ENCODE measurements at places on chromosomes 6 and 20.

GRCh38 chr6:37549154-37549553 lies 49.5 kb upstream of the CCDC167 start:
- DNase-seq: no peak

DNA sequence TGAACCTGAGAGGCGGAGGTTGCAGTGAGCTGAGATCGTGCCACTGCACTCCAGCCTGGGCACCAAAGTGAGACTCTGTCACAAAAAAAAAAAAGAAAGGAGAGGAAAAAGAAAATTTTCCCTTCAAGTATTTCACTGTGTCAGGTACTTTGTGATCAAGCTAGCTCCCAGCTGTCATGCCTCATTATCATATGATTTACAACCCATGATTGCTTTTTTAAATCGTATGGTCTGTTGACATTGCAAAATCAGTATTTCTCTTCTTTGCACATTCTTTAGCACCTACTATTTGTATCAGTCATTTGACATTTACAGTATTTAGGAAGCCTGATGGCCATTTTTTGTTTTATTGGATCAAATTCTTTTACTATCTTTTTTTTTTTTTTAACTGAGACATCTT lies 22.4 kb downstream of the SASH1 start:
- no peak for DNase-seq

DNA sequence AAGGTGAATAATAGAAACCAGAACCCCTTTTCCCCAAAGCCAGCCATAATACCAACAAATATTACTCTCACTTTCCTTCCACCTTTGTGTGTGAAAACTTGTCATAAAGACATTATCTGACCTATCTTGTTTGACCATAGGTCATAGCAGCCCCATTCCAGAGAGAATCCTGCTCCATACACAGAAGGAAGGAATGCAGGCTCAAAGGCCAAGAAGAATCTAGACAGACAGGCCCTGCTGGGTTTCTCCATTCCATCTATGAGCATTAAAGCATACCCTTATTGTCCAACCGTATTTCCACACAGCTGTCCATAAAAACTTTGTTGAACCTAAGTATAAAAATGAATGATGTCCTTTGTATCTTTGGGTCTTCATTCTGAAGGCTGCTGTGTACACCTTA lies 40.7 kb upstream of the KCNK5 start:
- no peak for DNase-seq

DNA sequence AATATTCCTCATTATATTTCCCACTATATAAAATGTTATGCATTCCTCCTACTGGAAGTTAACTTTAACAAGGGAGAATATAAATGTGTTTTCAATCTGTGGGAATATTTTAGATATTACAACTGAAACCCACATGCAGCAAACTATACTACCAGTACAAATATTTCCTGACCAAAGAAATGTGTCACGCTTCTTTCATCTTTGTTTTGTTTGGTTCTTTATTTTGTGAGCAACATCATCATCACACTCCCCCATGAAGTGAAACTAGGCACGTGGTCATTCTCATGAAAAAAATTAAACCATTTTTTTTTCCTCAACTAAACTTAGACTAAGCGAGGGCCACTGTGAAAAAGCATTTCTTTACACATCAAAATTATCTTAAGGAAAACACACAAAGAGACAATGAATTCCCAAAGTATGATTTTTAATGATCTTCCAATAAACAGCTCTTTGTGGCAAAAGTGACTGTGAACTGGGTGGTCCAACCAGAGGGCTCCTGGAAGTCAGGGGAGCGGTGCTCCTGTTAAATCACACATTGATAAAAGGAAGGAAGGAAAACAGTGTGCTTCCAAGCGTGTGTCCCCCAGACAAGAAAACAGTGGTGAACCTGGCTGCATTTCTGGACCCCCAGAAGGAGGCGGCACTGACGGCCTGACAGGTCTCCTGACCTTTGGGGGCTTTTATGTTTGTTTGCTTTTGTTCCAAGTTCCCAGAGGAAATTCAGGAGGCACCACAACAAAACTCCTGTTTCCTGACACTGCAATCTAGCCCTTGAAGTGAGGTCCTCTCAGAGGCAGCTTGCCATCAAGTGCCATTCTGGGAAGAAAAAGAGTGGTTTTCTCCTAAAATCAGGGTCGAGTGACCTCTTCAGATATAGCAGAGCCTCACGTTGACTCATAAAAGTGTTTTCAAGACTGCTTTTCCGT lies 166.8 kb upstream of the FOXQ1 start:
- no peak for DNase-seq

DNA sequence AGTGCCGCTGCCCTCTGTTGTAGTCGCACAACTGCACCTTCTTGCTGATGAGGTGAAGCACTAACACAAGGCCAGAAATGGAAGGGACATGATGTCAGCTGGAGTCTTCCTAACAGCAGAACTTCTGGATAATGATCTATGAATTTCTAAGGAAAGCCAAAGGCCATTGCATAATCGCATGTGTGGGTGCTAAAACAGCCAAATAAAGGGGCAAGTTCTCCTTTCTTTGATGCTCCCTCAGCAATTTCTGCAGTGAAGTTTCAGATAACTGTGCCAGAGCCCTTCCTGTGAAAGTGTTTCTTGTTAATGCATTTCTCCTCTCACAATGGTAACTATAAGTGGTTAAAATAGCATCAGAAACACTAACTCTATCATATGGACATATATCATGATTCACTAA lies 8.0 kb upstream of the F13A1 start:
- no peak for DNase-seq

DNA sequence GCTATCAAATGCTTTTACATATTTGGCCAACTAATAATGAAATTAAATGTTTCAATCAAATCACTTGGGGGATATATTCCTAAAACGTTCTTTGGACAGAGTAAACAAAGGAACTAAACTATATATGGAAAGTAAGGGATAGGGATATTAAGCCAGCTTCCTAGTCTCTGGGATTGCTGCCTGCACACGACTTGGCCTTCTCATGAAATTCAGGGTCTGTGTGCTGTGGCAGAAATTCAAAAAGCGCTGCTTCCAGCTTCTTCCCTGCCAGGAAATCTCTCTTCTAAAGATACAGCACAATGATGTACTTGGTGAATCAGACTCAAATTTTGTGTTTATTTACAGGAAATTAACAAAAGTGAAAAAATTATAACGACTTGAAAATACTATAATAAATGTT lies 206.3 kb upstream of the RAB32 start:
- no peak for DNase-seq

- no peak for DNase-seq
These were observed 12.8 kb downstream of the RBCK1 start for GRCh38 chr20:420721-421574.

DNA sequence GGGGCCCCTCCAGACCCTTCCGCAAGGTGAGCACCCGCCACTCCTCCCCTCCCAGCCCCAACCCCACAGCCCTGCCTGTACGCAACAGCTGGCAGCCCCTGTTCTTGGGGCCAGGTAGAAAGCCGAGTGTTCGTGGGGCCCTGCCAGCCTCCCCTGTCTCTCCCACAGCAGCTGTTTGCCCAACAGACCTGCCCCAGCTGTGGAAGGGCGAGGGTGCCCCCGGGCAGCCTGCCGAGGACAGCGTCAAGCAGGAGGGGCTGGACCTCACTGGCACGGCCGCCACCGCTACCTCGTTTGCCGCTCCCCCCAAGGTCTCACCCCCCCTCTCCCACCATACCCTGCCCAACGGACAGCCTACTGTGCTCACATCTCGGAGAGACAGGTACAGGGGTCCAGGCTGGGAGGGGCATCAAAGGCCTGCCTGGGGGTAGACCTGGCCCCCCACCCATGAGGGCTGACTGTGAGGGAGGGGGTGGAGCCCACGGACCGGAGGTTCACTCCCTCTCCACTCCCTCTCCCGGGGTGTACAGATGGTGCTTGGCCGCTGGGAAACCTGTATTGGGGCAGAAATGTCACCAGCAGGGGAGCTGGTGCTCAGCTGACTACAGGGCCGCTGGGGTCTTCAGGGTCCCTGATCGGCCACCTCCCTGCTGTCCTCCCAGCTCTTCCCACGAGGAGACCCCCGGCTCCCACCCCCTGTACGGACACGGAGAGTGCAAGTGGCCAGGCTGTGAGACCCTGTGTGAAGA lies 41.1 kb downstream of the FOXP4 start:
- DNase-seq: no peak

DNA sequence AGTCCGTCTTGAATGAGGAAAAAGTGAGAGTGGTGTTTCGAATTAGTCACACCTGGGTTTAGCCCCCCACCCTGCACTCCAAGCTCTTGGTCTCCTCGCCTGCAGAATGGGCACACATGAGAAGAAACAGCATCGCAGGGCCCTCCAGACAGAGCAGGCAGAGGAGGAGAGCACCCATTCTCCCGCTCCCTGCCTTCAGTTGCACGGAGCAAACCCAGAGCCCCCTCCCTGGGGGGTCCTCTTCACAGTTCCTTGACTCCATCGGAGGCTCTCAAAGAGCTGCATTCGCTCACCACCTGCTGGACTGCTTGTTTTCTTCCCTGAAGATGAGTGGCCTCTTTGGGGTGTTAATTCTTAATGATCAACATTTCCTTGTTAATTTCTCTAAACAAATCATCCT lies 5.1 kb downstream of the CST7 start:
- DNase-seq: no peak

- DNase-seq: peak; percentile 21
These were observed 22.5 kb upstream of the C6orf58 start for GRCh38 chr6:127554435-127555006.

DNA sequence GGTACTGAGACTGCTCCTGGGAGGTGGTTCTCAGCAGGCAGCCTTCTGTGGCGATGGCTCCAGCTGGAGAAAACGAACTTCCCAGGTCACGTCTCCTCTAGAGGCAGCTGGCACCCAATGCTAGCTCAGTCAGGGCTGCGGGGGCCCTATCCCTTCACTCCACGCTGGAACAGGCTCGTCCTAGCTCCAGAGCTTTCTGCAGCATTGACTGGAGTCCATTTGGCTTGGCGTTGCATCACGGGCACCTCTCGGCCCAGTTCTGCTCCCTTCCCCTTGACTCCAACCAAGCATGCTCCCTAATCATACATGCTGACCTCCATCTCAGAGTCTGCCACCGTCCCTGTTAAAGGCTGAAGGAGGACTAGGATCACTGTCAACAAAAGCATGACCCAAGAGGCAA lies 5.9 kb upstream of the IRF4 start:
- no peak for DNase-seq

DNA sequence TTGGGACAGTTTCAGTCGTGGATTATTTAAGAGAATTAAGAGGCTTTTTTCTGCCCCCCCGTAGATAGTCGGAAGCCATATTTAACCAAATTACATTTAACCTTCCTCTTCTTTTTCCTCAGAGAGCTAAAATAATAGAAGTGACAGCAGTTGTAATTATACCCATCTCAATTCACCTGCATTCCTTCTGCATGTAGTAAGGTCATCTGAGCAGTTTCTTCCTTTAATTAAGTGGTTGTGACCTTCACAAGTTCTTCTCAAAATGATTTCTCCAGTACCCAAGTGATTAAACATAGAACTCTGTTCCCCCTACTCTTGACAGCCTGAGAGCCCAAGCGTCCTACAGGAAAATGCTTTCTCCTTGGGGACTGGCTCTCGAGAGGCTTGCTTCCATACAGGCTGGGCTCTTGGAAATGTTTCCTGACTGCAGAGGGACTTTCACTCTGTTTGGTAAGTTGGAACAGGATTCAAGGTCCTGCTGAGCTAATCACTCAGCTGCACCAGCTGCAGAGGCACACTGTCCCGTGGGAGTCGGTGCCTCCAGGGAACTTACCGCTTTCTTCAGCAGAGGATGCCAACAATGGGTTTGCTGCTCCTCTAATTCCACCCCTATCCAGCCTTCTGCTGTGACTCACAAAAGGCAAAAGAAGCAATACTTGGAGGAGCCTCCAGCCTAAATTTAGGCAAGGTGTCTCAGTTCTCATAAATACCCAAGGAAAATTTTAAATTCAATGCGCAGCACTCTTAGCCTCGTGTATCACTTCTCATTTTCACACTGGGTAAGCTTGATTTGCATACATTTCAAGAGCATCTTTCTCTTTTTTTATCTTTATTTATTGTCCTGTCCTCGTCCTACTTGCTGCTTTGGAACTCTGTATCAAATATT lies 414.9 kb downstream of the KIF16B start:
- no peak for DNase-seq

Measured in activated CD4-positive, alpha-beta T cell treated with anti-CD3 and anti-CD28 coated beads, Interleukin-2, amount 50 U/mL, for 48 hours (primary cell).